Activated T-cell treated with anti-CD3 and anti-CD28 coated beads for 48 hours (primary cell): ENCODE measurements at places on chromosomes 5 and 9.

DNA sequence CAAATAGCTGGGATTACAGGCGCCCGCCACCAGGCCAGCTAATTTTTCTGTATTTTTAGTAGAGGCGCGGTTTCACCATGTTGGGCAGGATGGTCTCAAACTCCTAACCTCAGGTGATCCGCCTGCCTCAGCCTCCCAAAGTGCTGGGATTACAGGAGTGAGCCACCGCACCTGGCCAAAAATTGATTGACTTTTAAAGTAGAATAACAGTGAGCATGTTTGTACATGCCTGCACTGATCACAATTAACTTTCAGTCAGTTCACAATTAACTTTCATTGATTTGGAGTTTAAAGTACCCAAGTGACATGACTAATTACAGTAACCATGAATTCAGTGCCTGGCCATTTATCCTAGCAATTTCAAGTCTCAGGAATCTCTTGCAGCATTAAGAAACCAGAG, 61.3 kb downstream of the ANKH start:
- DNase-seq, result no peak

GRCh38 chr5:173311818-173312585, 16.2 kb downstream of the STC2 start:
- DNase-seq, result no peak

- DNase-seq, result no peak
Observed at GRCh38 chr5:86463339-86463738, 154.4 kb upstream of the COX7C start.

- peak; percentile 25 for DNase-seq
Observed at GRCh38 chr9:96061293-96061987, 185.9 kb downstream of the ERCC6L2 start.

- no peak for DNase-seq
Observed at GRCh38 chr5:133400831-133401351, 211.4 kb downstream of the FSTL4 start.

DNA sequence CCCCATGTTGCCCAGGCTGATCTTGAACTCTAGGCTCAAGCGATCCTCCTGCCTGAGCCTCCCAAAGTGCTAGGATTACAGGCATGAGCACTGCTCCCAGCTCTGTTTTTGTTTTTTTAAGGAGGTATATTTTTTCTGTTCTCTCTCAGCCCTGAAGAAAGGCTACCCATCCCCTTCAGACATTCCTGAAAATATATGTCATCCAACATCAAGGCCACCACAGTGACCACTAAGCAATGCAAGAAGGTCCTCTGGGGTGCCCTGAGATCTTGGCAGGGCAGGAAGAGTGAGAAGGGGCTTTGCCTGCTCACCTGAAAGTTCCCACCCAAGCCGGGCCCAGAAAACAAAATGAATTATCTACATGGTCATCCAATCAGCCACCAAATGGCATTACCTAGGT, 47.8 kb upstream of the IL17B start:
- DNase-seq, result no peak

DNA sequence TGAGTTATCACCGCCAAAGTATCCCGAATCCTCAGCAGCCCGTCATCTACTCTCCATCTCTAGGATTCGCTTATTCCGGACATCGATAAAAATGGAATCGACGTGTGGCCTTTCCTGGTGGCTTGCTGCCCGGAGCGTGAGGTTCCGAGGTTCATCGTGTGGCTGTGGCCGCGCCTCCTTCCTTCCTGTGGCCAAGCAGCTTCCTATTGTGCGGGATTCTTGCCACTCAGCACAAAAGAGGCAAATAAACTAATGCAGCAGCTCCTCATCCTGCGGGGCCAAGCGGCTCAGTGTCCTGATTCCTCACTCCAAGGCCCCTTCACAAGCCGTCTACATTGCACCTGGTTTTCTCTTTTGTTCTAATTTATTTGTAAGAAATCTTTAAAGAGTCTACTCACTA, 800.9 kb downstream of the CDH9 start:
- no peak for DNase-seq

DNA sequence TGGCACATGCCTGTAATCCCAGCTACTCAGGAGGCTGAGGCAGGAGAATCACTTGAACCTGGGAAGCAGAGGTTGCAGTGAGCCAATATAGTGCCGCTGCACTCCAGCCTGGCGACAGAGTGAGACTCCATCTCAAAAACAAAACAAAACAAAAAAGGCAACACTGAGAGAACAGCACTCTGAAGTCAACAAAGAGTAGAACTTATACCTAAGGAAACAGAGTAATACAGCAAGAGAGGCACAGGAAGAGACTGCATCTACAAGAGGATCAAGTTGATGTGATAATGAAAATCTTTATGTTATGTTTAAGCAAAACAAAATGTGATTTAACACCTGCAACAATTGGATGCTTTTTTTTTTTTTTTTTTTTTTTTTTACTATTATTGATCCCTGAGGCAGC, 33.1 kb downstream of the FYB1 start:
- no peak for DNase-seq

GRCh38 chr5:126718236-126718868, 58.6 kb upstream of the LMNB1 start:
- no peak for DNase-seq

- peak; percentile 38 for DNase-seq
Observed at GRCh38 chr5:170632985-170633234, 129.1 kb downstream of the KCNIP1 start.

GRCh38 chr5:65076251-65076869, 307.6 kb downstream of the CWC27 start:
- DNase-seq, result peak; percentile 27

GRCh38 chr9:104589626-104590025, 9.6 kb downstream of the OR13C5 start:
- DNase-seq, result no peak

GRCh38 chr9:36174731-36175130, 5.5 kb downstream of the CCIN start:
- no peak for DNase-seq

GRCh38 chr9:40909821-40910220, 218.7 kb downstream of the FOXD4L6 start:
- no peak for DNase-seq

DNA sequence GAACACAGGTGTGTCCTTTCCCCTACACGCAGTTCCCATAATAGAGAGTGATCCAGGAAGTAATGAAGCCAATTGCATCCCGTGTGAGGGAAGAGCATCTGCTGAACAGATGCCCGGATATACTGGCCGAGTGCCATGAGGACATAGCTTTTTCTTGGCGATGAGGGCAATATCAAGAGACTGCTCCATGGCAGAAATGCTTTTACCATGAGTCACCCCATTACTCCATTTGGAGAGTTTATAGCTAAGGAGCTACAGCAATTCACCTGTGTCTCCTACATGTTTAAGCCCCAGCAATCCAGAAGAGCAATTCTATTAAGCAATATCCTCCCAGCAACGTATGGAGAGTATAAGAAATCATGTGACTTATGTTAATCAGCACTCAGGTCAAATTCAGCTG, 222.0 kb upstream of the KLF4 start:
- DNase-seq, result no peak

GRCh38 chr5:173772384-173773059, 115.6 kb upstream of the CPEB4 start:
- no peak for DNase-seq

DNA sequence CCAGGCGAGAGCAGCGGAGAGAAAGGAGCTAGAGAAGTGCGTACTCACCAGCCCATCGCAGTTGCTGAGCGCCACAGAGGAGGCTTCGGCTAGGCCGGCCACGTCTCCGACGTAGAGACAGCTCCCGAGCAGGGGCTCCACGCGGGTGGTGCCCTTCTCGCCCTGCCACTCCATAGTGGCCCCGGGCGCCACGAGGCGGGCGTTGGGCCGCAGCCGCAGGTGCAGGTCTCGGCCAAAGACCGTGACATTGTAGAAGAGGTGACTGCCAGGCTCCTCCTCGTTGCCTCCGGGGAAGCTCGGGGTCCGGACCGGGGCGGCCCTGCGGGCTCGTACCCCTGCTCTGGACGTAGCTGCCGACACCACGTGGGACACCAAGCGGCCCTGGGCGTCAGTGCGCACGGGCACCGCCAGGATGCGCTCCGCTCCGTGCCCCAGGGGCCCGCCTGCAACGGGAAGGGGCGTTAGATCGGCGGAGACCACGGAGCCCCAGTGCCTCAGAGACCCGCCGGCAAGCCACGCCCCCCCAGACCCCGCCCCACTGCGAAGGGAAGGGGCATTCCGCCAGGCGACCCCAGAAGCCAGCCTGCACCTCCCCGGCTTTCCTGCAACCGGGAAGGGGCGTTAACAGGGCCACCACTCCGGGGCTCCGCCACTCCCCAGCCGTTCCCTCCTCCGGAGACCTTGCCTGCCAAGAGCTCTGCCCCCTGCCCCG, 1.4 kb downstream of the ADAMTS2 start:
- peak; percentile 24 for DNase-seq

DNA sequence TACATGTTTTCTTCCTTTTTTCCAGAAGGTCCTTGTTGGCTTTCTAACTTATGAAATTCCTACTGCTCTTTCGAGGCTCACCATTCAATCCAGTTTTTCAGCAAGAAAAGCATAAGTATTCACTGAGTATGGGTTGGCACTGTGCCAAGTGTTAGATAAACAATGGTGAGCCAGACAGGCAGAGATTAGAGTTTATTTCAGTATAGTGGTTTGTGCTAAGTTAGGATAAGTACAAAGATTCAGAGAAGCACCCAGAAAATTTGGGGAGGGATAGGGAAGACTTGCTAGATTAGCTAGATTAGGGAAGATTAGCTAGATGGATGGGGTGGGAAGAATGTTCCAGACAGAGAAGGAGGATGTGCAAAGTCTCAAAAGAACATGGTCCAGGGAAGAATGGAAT, 122.9 kb downstream of the OXCT1 start:
- no peak for DNase-seq

DNA sequence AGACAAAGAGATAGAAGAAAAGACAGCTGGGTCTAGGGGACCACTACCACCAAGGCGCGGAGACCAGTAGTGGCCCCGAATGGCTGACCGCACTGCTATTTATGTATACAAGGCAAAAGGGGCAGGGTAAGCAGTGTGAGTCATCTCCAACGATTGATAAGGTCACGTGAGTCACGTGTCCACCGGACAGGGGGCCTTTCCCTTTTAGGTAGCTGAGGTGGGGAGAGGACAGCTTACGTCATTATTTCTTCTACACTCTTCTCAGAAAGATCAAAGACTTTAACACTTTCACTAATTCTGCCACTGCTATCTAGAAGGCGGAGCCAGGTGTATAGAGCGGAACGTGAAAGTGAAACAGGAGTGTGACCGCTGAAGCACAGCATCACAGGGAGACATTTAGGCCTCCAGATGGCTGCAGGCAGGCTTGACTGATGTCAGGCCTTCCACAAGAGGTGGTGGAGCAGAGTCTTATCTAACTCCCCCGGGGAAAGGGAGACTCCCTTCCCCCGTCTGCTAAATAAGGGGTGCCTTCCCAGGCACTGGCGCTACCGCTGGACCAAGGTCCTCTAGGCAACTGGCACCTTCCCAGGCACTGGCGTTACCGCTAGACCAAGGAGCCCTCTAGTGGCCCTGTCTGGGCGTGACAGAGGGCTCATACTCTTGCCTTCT, 6.1 kb upstream of the PRR16 start:
- no peak for DNase-seq

DNA sequence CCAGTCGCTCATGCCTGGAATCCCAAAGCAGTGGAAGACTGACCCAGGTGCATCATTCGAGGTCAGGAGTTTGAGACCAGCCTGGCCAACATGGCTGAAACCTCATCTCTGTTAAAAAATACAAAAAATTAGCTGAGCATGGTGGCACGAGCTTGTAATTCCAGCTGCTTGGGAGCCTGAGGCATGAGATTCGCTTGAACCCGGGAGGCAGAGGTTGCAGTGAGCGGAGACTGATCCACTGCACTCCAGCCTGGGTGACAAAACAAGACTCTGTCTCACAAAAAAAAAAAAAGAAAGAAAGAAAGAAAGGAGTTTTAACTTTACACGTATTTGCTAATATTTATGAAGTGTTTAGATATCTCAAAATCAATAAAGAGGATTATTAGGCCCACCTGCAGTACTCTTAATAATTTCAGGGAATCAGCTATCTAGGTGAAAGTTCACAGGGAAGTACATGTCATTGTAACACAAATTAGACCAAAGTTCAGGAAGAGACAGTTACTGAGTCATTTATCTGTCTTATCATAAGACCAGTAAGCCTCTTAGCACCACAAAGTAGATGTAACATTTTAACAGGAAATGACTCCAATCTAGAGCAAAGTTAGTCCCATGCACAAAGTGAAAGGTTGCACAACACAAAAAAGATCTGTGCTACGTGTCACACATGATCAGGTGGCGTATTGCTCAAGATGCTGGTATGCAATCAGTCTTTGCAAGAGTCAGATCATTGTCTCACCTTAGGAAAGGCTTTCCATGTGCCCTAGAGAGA, 34.1 kb upstream of the PLIN2 start:
- DNase-seq, result peak; percentile 38

DNA sequence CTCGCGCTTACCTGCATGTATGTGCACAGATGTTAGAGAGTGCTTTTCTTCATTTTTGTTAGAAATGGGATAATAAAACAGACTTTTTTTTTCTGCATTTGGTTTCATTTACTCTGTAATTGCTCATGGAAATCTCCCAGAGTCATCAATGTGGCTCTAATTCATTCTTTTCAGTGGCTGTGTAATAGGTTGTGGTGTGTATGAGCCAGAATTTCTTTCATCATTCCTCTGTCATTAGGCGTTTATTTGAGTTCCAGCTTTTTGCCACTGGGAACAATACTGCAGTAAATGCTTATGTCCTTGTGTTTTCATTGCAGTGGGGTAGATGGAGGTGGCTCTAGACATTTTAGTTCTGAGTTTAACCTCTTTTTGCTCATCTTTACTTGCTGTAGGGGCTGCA, 118.9 kb downstream of the NXNL2 start:
- no peak for DNase-seq

DNA sequence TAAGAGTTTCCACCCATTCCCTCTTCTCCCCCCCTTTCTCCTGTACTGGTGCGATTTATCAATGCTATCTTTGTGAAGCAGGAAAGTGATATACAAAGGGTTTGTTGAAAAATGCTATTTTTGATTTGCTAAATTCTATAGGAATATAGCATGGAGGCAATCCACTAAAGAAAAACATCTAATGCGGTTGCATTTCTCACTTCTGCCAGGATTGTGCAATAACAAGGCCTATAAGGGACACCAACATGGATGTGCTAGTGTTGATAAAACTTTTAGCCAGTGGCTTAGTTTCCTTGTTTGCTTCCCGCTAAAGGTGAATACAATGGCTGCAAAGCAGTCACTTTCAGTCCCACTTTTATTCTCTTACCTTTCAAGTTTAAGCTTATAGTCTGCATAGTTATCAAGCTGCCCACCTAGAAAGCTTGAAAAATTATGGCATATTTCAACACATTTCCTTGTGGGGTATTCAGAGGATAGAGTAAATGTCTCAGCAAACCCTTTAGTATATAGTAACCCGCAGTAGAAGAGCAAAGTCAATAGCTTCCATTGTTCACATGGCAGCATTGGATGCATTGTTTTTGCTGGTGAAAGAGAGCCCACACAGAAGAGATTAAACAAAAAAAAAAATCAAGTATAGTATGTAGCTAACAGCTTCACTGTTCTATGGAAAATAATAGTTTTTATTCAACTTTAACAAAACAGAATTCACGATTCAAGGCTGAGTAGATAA, 674.6 kb upstream of the SEMA6A start:
- DNase-seq, result no peak

DNA sequence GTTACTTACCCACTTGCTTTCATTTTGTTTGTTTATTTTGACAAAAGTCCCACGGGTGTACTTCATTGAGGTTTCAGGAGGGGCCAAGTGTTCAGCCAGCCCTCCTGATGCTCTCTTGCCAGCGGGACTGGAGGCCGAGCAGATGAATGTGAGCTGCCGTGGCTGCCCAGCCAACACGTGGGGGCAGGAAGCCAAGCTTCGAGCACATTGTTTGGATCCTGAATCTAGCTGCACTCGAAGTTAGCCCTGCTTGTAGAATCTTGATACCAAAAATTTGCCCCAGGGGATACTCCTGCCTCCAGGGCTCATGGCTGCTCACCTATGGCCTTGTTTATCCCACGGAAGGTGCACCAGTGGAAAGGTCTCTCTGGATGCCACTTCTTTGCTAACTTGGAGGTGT, 49.3 kb downstream of the RASGEF1C start:
- DNase-seq, result no peak
